ENCODE measurements at places on chromosomes 16 and 17. TPM values are rescaled to one million over a fixed set of nuclear protein-coding genes. Genes with fewer than 3 reads are reported as not detected.
A peak's percentile ranks its signal among the peaks of the same experiment; 100 is the strongest.

The TBC1D3H gene
- not detected for total RNA-seq

The CYGB gene
- 5.4 TPM for total RNA-seq

The DDX42 gene
- total RNA-seq: 94.6 TPM

The HSD17B1 gene
- 1.4 TPM for total RNA-seq

The ITGB4 gene
- 5.2 TPM for total RNA-seq

The CCDC102A gene
- 22.4 TPM for total RNA-seq

The P2RX1 gene
- total RNA-seq: not detected

The CCL23 gene
- total RNA-seq: not detected

The HP gene
- not detected for total RNA-seq

The PSMC5 gene
- total RNA-seq: 92.3 TPM

The CACNG5 gene
- not detected for total RNA-seq

DNA sequence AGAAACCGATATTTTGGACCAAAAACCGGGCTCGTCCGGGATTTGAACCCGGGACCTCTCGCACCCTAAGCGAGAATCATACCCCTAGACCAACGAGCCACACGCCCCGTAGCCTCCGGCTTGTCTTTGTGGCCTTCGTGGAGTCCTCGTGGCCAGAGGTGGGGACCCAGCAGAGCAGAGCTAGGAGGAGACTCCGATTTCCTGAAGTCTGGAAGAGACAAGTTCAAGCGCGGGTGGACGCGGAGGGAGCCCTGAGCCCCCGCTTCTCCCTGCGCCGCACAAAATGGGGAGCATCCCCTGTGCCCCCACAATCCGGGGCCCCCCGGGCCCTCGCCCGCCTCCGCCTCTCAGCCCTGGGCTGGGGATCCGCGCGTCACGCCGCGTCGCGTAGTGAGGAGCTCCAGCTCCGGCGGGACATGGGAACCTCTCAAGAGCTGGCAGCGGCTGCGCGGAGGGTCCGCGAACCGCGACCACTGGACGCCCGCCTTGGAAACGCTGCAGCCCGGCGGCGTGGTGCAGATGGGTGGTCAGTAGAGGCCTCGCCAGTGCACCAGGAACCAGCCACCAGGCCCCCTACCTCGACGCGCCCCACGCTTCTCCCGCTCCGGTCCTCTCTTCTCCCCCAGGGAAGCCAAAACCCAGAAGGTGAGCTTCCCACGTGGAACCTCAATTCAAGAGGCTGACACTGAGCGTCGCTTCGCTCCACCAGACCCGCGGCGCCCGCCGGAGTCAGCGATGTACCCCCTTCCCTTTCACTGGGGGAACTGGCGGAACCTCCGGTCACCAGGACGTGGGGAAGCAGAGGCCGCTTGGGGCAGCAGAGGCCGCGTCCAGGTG is 5.2 kb upstream of the OR1F1 start:
- peak; percentile 87 for DNase-seq

GRCh38 chr17:75476271-75476671 is 19.8 kb downstream of the TMEM94 start:
- DNase-seq: no peak

GRCh38 chr17:40350689-40351358 is 13.7 kb downstream of the GJD3 start:
- DNase-seq: no peak

- DNase-seq: no peak
Observed at GRCh38 chr17:74612046-74612445, 11.5 kb downstream of the CD300E start.

DNA sequence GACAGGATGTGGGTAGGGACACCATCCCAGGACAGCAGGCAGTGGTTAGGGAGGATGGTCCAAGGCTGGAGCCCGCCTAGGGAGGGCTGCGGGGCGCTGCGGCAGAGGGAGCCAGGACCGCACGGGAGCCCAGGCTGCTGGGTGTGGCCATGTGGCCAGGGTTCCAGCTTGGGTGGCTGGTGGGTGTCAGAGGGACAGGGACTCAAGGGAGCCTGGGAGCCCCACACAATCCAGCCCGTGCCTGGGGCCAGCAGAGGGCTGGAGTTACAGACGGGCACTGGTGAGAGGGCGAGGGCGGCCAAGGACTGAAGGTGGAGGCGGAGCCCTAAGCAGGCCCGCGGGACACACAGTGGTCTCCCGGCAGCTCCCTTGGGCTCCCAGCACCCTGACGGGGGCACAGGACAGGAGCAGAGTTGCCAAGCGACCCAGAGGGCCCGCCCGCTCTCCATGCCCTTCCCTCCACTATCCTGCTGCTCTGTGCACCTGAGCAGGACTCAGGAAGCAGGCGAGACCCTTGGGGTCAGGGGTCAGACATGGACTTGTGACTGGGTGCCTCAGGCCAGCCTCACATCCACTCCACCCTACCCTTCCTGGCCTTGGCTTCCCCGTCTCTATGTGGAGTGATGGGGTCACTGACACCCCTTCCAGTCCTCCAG is 7.1 kb downstream of the MRPL28 start:
- DNase-seq: peak; percentile 92

- DNase-seq: no peak
Observed at GRCh38 chr16:55376567-55377167, 52.7 kb downstream of the IRX6 start.

- no peak for DNase-seq
Observed at GRCh38 chr16:51535591-51535990, 384.5 kb upstream of the SALL1 start.

- DNase-seq: no peak
Observed at GRCh38 chr16:47073223-47074155, 70.3 kb downstream of the NETO2 start.

DNA sequence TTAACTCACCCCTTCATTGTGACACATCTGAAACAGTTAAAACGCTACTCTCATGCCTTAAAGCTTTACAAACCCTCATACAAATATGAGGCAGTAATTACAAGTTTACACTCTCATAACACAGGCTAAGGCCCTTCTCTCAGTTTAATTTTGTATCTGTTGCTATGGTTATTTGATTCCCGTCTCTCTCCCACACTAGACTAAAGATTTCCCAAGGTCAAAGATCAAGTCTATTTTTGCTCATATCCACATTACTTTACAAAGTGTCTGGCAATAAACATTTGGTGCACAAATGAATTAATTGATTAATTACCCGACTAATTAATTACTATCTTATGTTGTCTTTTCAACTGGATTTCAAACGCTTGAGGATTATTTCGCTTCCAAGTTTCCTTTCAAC is 86.4 kb upstream of the MYOCD start:
- DNase-seq: no peak

DNA sequence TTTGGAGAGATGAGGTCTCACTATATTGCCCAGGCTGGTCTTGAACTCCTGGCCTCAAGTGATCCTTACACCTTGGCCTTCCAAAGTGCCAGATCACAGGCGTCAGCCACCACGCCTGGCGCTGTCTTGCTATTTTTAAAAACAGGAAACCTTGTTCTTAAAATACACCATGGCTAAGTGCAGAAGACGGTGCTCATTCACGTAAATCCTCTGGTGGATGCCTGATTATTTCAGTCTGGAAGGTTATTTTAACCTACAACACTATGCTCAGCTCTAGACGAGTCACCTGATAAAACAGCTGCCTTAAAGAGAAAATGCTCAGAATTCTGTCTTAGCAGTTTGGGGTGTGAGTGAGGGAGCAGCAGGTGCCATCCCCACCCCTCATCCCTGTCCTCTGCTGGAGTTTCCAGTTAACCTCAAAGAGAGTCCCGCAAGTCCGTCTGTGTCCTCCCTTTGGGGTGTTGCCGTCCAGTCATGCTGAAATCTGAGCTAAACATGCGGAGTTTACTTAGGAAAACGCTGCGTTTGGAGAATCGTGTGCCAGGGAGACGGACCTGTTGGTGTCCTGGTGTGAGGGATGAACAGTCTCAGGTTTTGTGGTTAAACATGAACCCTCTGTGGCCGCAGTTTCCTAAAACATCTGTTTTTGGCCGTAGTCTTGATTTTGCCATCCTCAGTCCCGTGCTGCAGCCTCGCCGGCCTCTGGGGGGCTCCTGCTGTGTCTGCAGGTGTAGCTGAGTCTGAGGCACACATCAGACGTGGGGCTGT is 17.1 kb downstream of the SPG7 start:
- DNase-seq: no peak

DNA sequence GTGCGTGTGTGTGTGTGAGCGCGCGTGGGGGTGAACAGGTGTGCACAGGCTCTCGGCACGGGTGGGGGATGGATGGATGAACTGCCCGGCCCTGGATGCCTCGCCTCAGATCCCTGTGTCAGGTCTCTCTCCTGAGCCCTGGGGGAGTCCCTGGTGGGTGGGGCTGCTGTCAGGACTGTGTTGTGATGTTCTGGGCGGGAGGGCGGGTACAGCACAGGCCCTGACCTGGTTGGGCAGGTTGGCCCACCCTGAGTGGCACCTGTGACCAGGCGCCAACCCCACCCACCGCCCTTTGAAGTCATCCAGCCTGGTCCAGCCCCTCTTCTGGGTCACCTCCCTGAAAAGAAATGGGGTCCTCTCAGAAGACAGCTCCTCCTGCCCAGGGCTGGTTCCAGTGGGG is 41.6 kb upstream of the TAC4 start:
- no peak for DNase-seq

GRCh38 chr17:57746221-57746620 is 1.1 kb upstream of the CCDC182 start:
- no peak for DNase-seq

GRCh38 chr17:12415031-12415430 is 250.7 kb upstream of the MYOCD start:
- DNase-seq: no peak

DNA sequence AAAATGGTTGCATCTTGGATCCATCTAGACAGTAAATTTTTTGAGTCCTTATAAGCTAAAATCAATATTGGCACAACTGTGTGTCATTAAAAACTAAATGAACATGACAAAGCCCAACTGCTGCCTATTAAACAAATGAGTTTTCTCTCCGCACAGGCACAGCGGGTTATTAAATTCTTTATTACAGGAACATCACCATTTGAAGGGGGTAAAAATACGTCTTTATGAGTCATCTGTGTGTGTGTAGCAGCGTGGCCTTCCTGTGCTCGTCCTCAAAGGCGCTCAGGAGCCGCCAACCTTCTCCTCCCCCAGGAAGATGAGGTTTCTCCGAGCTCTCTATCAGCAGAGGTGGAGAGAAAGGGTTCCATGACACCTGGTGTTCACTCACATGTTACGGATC is 62.6 kb upstream of the SDK2 start:
- DNase-seq: no peak

DNA sequence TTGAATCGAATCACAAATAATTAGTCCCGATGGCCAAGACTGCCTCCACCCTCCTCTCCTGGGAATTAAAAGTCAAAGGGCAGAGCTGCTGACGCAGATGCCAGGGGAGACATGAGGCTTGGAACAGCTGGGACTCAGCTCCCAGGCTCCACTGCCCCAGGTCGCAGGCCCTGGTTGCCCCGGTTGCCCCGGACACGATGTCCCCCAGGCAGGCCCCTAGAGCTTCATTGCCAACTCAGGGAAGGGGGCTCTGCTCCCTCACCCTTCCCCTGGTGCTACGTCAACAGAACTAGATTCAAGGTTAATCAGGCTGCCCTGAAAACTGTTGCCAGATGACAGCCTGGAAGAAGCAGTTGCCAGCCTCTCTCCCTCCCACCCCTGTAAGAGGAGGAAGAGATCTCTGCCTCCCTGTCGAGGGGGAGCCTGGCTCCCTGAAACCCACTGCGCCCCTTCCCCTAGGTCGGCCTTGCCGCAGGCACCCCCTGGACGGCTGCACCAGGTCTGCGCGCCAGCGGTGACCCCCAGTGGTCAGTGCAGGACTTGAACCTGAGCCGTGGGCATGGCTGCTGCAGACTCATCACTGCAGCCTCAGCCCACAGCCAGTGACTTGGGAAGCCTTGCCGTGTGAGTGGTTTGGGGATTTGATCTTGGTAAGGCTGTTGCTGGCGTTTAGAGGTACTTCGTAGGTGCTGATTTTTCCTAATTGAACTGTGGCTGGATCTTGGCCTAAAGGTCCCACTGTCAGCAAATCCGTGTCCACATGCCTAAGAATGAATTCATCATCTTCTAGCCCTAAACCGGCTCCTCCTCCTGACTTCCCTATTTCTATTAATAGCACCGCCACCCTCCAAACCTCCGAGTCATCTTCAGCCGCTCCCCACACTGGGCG is 84.1 kb upstream of the TOB1 start:
- DNase-seq: peak; percentile 92

DNA sequence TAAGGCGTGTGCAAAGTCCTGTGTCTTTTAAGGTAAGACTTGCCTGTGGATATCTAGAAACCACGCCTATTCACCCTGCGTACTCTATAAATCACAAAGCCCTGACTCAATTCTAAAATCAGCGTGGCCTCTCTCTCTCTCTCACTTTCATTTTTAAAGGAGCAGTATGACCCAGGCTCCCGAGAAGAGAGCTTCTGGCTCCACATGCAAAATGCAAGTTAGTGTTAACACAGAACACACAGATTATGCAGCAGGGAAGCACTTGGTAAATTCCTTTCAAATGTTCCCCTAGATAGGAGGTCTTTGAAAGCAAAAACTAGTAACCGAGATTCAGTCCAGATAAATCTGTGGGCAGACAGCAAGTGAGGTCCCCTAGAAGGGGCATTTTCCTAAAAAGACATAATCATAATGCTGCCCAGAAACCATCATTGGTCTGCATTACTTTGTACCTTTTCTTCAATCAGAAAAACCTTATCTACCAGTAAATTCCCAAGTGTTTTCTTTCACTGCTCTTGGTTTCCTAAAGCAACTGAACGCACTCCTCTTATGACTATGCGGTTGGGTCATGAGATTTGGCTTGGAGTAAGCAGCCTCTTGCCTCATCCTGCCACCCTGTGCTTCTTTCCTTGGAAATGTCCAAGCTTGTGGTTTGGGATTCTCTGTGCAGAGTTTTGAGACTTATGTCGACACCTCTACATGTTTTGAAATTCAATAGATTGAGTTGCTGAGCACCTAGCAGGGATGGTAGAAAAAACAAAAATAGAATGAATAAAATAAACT is 31.7 kb upstream of the KCNJ2 start:
- DNase-seq: no peak

DNA sequence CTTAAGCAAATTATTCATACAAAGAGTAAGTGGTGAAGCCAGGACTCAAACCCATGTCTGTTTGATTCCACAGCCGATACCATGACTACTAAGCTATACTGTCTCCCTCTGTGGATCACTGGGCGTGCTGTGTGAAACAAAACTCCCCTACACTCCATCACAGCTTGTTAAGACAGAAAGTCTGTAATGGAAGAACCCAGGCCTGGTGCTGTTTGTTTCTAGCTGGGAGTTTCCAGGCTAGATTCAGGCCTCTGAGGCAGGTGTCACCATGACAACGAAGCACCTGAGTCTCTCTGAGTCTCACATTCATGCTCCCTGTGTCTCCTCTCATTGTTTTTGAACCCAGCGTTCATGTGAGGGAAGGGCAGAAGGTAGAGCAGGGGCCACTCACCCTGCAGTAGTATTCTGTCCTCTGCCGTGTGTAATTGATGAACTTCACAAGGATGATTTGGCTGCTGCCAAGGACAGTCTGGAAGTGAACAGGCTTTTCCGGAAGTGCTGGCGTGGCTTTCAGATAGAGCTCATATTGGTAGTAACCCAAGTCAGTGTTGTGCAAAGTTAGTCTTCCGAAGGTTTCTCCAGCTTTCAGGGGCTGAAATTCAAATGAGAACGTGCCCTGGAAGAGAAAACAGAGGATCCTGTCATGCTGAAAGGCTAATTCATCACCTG is 8.6 kb upstream of the VAC14 start:
- DNase-seq: no peak

GRCh38 chr17:76585033-76585648 is 519 bp downstream of the ST6GALNAC2 start:
- no peak for DNase-seq
